ENCODE measurements at places on chromosomes 12 and 14.

- no peak for DNase-seq
Observed at GRCh38 chr14:39957987-39958386, 525.8 kb upstream of the FBXO33 start.

DNA sequence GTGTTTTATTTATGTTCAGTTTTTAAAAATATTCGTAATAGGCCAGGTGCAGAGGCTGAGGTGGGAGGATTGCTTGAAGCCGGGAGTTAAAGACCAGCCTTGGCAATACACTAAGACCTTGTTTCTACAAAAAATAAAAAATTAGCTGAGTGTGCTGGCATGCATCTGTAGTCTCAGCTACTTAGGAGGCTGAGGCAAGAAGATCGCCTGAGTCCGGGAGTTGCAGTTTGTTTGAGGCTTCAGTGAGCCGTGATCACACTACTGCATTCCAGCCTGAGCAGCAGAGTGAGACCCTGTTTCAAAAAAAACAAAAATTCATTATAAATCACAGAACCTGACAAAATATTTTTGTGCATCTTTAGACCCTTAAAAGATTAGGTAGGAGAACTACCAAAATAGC, 240.1 kb upstream of the ARHGAP5 start:
- DNase-seq, result no peak

- DNase-seq, result no peak
Observed at GRCh38 chr14:90797919-90798318, 18.3 kb downstream of the TTC7B start.

DNA sequence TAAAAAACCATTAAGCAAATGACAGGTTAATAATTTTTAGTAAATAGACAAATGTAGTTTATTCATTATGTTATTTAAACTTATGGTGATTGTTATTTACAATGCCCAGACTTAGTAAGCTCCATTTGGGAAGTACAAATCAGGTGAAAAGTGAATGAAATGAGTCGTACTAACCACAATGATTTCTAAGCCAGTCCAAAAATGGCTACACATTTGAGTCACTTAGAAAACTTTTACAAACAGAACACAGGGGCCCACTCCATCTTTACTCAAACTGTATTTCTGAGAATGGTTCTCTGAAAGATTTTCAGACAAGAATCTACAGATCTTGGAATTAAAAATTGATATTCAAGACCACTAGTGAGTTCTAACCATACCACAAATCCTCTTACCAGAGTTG, 653.3 kb upstream of the MIS18BP1 start:
- DNase-seq, result no peak

- DNase-seq, result no peak
Observed at GRCh38 chr12:97275728-97276590, 186.6 kb upstream of the RMST start.

DNA sequence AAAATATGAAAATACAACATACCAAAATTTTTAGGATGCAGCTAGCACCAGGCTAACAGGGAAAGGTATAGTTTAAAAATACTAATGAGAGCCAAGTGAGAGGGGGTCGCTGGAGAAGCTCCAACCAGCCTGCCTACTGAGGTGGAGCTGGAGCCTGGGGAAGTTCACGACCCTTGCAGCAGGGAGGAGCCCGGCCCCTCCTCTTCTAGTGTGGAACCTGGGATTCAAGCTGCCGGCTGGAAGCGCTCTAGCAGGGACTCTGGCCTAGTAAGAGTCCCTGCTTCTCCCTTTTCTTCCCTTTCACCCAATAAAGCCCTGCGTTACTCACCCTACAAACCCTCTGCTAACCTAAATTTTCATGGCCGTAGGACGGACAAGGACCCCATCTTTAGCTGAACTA, 5.0 kb upstream of the KCNK13 start:
- no peak for DNase-seq

DNA sequence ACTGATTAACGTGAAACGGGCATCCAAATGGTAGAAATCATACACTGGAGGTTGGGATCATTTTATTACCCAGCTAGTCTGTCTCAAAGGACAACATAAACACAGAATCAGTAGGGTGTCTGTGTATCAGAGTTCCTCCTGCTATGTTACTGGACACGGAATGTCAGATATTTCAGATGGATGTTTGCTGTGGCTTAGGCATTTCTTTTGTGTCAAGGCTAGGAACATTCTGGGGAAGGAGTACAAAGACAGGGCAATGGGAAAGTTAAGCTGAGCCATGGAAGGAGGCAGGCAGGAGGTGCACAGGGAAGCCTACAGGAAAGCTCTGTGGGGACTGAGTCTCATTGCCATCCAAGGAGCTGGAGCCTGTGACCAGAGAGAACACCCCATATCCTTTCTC, 254.6 kb downstream of the C12orf75 start:
- no peak for DNase-seq

DNA sequence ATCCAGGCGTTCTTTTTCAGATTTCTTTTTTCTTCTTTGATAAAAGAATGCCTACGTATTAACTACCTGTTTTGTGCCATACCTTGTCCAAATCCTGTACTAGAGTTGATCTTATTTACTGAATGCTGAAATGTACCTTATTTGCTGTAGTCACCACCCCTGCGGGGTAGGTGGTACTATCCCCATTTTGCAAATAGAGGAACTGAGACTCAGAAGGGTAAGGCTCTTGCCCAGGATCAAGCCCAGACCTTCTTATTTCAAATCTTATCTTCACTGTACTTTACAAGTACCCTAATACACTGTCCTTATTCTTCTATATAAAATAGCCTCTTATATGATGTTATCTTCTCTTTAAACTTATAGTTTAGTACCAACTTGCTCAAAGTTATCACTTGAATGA, 206.5 kb downstream of the SLC41A2 start:
- DNase-seq, result no peak

DNA sequence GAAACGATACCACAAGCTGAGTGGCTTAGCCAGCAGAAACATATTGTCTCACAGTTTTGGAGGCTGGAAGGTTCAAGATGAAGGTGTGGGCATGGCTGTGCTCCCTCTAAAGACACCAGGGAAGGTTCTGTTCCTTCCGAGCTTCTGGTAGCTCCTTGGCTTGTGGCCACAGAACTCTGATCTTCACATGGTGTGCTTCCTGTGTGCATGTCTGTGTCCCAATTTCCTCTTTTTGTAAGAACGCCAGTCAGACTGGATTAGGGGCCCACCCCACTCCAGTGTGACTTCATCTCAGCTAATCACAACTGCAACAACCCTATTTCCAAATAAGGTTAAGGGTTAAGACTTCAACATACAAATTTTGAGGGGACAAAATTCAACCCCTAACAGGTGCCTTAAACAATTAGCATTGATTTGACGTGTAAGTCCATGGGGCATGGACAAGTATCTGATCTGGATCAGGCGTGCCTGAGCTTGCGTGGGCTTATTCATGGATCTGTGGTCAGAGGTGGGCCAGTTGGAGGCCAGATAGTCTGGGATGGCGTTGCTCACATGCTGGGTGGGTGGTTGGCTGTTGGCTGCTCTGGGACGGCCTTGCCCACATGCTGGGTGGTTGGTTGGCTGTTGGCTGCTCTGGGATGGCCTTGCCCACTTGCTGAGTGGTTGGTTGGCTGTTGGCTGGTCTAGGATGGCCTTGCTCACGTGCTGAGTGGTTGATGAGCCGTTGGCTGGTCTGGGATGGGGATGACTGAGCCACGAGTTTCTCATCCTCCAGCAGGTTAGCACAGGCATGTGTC, 88.5 kb downstream of the LGMN start:
- DNase-seq, result peak; percentile 87

DNA sequence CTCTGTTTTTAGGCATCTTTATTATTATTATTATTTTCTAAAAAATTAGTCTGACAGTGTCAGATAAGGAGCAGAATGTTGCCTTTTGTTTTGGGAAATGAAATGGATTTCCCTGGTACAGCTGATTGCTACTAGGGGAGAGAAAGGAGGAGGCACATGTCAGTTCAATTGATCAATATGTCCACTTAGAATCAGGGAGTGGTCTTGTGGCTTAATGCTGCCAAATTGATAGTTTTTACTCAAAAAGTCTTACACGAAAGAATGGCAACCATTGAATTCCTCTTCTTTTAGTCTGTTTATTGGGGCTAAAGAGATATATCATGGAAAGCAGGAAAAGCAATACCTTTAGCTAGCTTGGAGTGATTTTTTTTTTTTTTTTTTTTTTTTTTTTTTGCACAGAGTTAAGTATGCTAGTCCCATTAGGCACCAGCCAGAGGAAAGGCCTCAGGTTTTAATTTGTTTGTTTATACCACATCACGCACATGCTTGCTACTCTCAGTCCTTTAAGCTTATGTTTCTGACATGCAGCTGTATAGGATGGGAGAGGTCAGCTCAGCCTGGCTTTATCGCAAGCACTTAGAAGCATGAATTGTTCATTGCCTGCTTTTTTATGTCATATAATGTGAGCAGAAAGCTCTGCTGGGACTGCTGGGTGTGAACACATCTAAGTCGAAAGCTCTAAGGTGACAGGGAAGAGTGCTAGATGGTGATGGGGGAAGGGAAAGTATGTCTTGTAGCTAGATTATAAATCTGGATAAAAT, 1.4 kb downstream of the AKAP6 start:
- DNase-seq, result no peak

GRCh38 chr12:77610446-77610845, 220.2 kb upstream of the NAV3 start:
- DNase-seq, result no peak

GRCh38 chr12:102438047-102438826, 42.1 kb downstream of the IGF1 start:
- no peak for DNase-seq

- DNase-seq, result no peak
Observed at GRCh38 chr12:62656591-62657362, 190.2 kb downstream of the MON2 start.
